K562 (cell line): ENCODE measurements at places on chromosomes 5 and 9. TPM values are rescaled to one million over a fixed set of nuclear protein-coding genes. Genes with fewer than 3 reads are reported as not detected.

- DNase-seq = no peak
Observed at GRCh38 chr9:120521101-120521500, 58.9 kb downstream of the CDK5RAP2 start.

DNA sequence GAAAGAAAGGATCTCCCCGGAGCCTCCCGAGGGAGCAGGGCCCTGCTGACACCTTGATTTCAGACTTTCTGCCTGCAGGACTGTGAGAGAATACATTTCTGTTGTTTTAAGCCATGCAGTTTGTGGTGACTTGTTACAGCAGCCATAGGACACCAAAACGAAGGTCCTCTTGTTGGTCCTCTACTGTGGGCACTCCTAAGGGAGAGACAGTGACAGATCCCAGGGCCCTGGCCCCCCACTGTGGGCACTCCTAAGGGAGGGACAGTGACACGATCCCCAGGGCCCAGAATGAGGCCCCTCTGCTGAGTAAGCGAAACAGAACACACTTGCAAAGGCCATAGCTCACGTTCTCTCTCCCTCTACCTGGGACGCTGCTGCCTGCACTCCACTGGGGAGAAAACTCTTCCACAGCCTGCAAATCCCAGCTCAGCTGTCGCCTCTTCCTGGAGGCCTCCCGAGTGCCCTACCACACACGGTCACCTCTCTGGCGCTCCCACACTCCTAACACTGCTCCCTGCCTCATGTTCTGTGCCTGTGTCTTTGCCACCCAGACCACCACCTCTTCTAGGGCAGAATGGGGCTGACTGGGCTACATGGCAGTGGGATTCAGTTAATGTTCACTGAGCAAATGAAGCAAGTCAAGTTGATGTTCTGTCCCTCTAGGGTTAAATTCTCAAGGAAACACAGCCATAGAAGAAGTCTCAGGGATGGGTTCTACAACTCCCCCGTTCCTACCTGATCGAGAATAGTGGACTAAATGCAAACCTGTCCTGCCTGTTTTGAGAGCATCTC, 23.8 kb downstream of the ANKS6 start:
- DNase-seq = no peak

DNA sequence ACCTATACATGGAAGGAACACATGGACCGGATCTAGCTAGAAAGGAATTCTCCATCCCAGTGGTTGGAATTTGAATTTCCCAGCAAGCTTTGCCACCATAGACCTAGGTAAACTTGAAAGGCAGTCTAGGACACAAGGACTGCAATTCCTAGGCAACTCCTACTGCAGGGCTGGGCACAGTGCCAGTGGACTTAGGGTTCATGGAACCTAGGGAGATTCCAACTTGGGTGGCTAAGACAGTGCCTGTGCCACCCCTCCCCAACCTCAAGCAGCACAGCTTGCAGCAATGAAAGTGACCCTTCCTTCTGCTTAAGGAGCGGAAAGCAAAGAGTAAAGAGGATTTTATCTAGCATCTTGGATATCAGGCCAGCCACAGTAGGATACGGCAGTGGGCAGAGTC, 663.3 kb downstream of the ELAVL2 start:
- no peak for DNase-seq

- no peak for DNase-seq
Observed at GRCh38 chr5:72465066-72465465, 42.1 kb downstream of the ZNF366 start.

- no peak for DNase-seq
Observed at GRCh38 chr5:102802708-102803458, 47.8 kb downstream of the PAM start.

DNA sequence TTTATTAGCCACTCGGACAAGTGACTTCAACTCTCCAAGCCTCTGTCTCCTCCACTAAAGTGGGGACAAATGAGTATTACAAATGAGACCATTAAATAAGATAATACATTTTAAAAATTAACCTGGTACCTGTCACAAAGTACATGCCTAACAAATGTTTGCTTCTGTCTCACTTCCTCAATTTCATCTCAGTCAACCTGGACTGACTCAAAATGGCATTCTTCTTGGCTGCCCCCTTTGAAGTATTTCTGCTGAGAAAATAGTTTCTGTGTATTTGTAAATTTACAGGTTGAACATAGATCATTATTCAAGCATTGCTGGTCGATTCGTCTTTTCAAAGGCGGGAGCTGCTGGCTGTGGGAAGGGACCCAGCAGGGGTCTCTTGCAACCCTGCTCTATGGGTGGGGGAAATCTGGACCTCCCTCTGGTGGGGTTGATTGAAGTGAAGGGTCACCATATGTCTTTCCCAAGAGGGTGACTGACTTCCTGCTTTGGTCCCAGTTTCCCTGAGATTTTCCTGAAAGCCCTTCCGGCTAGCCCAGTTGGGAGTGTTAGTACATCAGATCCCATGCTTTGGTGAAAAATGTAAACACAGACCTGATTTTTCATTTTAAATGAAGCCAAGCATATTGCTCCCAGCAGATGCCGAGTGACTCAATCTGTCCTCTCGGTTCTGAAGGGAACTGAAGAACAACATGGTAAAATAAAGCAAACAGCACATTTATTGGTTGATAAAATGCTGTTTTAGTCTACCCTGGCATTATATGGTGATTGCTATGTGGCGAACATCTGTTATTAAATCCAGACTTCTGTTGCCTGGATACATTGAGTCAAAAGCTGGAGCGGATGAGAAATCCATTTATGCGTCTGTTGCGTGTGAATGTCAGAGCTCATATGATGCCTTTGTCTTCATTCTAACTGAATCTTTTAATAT, 73.0 kb downstream of the KCNIP1 start:
- no peak for DNase-seq

Gene CERT1
- polyA plus RNA-seq = 7.7 and 8.3 TPM in 2 replicates

DNA sequence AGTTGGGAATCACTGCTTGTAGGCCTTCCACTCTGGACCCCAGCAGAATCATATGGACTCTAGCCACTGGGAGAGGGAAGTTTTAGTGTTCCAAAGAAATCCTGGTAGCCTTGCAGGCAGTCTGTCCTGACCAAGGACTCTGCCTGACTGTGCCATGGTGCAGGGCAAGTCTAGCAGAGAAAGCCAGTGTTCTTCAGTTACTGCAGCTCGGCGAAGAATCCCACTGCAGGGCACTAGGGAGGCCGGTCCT, 20.3 kb upstream of the MATR3 start:
- no peak for DNase-seq

- peak; percentile 65 for DNase-seq
Observed at GRCh38 chr9:130971294-130971849, 32.3 kb upstream of the FIBCD1 start.

Gene ENTPD8
- 0.20 TPM in 1 of 2 replicates, not detected in the other for polyA plus RNA-seq

DNA sequence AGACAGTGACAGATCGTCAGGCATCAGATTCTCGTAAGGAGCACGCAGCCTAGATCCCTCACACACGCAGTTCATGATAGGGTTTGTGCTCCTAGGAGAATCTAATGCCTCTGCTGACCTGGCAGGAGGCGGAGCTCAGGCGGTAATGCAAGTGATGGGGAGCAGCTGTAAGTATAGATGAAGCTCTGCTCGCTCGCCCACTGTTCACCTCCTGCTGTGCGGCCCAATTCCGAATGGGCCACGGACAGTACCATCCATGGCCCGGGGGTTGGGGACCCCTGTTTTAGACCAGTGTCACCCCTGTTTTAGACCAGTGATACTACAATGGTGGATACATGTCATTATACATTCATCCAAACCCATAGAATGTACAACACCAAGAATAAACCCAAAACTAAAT, 4.0 kb upstream of the ARSB start:
- DNase-seq = no peak

Gene STK32A
- polyA plus RNA-seq = 0.03 TPM in 1 of 2 replicates, not detected in the other

- DNase-seq = no peak
Observed at GRCh38 chr5:177477701-177478477, 4.5 kb upstream of the DBN1 start.

DNA sequence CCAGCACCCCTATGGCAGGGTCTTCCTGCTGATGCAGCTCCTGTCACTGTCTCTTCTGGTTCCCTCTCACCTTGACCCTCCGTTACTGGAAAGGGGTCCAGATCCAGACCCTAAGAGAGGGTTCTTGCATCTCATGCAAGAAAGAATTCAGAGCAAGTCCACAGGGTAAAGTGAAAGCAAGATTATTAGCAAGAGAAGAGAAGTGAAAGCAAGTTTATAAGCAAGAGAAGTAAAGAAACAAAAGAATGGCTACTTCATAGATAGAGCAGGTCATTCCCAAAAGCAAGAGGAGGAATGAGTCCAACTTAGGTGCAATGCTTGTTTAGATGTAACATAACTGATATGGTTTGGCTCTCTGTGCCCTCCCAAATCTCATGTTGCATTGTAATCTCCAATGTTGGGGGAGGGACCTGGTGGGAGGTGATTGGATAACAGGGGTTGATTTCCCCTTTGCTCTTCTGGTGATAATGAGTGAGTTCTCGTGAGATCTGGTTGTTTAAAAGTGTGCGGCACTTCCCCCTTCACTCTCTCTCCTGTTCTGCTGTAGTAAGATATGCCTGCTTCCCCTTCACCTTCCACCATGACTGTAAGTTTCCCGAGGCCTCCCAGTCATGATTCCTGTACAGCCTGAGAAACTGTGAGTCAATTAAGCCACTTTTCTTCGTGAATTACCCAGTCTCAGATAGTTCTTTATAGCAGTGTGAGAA, 183.3 kb downstream of the MED10 start:
- no peak for DNase-seq

- DNase-seq = no peak
Observed at GRCh38 chr9:102101723-102102122, 363.3 kb upstream of the GRIN3A start.

- no peak for DNase-seq
Observed at GRCh38 chr5:101364469-101364868, 461.4 kb upstream of the ST8SIA4 start.

Gene DPYSL3
- polyA plus RNA-seq = not detected in 2 replicates

DNA sequence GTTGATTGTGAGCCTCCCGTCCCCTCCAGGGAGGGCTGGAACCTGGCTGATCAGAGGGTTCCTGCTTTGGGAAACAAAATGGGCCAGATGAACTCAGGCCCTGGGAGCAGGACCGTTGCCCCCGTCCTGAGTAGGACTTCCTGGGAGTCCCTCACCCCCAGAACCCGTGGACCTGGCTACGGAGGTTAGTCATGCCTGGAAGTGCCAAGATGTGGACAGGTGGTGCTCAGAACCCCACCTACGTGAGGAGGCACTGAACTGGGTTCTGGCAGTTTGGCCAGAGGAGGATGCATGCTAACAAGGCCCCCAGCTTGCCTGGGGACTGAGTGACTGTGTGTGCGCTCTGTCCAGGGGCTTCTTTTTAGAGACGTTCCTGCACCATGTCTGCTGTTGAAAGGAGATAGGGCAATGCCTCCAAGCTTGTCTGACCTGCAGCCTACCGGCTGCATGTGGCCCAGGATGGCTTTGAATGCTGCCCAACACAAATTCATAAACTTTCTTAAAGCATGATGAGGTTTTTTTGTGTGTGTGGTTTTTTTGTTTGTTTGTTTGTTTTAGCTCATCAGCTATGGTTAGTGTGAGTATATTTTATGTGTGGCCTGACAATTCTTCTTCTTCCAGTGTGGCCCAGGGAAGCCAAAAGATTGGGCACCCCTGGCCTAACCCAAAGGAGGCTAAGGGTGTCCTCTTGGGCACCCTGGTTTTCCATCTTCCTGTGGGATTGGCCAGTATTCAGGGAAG, 1.8 kb upstream of the DAB2IP start:
- DNase-seq = no peak

Gene STOM
- polyA plus RNA-seq = 33.5 and 43.0 TPM in 2 replicates

DNA sequence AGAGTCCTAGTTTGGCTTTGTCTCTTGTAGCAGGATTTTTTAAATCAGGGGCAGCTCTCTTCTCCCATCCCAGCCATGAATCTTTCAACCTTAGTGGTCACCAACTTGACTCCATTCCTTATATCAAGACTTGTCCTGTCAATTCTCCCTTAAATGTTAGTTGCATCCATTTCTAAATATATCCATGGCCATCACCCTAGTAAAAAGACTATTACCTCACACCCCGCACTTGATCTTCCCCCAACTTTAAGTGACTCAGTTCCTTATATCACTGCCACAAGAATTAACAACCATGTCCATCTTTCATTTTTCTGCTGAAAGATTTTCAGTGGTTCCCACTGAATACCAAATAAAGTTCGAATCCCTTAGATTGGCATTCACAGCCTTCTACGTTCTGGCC, 67.0 kb downstream of the STX17 start:
- DNase-seq = no peak

Gene SH3RF2
- 0.05 and 0.50 TPM in 2 replicates for polyA plus RNA-seq

Gene CA9
- polyA plus RNA-seq = 0.60 TPM in 1 of 2 replicates, not detected in the other

DNA sequence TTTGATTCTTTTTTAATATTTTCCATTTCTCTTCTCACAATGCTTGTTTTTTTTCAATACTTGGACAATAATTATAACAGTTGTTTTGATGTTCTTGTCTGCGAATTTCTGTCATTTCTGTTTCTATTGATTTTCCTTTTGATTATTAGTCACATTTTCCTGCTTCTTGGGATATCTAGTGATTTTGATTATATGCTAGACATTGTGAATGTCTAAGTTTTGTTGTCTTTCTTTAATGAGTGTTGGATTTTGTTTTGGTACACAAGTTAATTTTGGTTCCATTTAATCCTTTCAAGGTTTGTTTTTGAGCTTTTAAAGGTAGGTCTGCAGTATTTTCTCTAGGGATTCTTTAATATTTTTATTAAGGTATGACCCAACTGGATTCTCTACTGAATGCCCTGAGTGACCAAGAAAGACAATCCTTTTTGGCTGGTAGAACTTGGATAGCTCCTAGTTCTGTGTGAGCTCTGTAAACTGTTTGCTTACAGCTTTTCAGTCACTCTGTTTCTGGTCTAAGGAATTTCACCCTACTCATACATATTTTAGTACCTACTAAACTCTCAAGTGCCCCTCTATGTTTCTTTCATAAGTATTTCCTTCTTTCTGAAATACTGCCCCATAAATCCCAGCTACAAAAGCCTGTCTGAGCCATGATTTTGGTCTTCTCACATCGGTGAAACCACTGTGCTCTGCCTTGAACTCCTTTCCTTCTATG, 12.5 kb upstream of the PDE8B start:
- no peak for DNase-seq

GRCh38 chr5:77851176-77852067, 75.3 kb upstream of the TBCA start:
- DNase-seq = no peak

GRCh38 chr9:1604942-1605560, 410.1 kb upstream of the SMARCA2 start:
- DNase-seq = peak; percentile 1

Gene TEK
- polyA plus RNA-seq = 0.07 and 0.11 TPM in 2 replicates

Gene SLC36A2
- polyA plus RNA-seq = not detected in 2 replicates
